ENCODE measurements at places on chromosomes 3 and 15.

DNA sequence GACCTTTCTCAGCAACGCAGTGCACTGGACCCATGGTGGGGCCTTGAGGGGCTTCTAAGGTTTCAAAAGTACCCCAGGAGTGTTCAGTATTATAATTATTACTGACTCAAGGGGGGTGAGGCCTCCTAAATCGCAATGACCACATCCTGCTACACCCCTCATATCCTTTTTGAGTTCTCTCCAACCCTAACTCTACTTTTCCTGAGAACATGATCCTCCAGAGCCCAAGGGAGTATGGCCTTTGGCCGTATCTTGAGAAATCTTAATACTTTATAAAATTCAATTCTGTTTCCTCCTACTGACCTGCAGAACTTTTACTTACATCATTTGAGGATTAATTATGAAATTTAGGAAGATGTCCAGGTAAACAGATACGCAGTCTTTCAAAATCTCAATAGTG, 30.4 kb upstream of the RARRES1 start:
- DNase-seq = no peak

GRCh38 chr15:95278532-95279245, 1047.3 kb downstream of the MCTP2 start:
- DNase-seq = no peak

GRCh38 chr3:161556533-161556932, 59.9 kb downstream of the OTOL1 start:
- no peak for DNase-seq

GRCh38 chr3:71850654-71851053, 65.7 kb upstream of the PROK2 start:
- DNase-seq = no peak

DNA sequence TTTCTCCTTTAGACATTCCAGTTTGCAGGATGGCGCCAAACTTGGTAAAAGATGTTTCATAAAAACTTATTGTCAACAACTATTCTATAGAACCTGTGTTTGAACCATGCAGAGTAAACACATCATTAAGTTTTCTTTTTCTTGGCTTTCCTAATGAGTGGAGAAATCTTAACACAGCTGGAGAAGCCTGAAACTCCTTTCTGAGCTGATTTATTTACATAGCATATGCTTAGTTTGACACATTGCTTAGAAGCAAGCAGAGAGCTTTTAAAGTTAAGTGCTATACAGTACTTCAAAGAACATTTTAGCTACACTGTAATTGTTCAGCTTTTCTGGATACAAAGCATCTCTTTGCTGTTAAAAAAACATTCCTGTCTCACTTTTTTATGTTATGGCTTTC, 61.0 kb upstream of the PAQR5 start:
- DNase-seq = no peak

DNA sequence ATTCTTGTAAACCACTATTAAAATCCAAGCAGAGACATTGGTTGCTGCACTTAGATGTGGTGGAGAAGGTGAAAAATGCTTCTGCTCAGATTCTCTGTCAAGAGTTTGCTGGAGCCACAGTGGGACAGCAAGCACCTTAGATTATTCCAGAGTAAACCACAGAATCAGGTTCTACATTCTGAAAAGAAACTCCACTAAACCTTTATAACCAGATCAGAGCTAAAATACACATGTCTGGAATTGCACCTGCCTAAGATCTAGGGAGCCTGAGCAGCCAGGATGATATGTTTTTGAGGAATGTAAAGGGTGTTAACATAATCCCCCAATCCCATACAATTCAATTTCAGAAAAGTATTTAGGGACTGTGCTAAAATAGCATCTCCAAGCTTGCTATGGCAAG, at the start of gene ZPLD1:
TSS of gene ZPLD1 (plus strand) at position 301 of the 400 bp plus-strand sequence. CDS start 3,473 bp downstream, outside the sequence.
- no peak for DNase-seq

- DNase-seq = no peak
These were observed at the start of gene COL7A1 for GRCh38 chr3:48595075-48595525. COL7A1 (minus strand) TSS chr3:48595329; CDS start chr3:48595159, 170 bp downstream.

DNA sequence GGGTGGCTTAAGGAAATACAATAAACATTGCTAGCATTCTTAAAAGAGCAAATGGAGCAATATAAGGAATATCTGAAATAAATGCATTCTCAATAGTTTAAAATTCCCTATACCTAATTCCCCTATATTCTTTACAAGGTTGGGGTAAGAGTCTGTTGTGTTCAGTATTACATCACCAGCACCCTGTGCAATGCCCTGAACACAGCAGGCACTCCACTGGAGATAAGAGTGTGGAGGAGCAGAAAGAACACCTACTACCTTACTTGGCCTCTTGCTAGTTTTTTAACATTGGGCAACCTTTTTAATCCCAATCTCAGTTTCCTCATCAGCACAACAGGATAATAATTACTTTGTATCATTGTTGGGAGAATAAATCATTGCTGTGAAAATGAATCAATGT, 140.2 kb upstream of the PLXND1 start:
- DNase-seq = no peak

DNA sequence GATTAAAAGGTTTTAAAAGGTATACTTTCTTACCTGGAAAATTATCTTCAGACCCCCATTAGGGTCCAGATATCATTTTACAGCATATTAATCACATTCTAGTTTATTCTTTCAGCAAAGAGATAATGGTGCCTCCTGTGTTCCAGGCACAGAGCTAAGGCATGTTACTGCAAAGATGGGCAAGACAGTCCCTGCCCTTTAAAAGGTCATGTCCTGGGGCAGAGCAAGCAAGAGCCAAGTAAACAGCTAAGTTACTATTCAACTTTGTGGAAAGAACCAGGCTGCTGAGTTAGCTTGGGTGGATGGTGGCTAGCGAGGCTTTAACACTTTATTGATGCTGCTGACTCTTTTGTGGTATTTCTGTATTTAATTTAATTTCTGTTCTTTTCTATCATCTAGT, 75.0 kb downstream of the LRRC28 start:
- no peak for DNase-seq

DNA sequence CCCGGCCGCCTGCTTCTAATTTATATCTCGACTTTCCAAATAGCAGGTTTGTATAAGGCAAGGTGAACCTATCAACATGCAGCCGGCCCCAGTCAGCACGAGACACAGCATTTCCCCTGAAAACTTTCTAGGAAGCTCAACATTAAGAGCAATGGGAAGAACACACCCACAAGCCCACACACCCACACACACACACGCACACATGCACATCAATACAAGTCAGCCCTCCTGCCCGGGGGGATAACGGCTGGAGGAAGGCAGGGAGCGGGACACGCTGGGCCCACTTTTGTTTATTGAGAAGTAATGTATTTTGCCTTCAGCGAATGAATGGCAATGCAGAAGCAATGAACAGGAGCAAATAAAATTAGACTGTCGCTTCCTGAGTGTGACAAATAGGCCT, 83.5 kb downstream of the PCSK6 start:
- peak; percentile 1 for DNase-seq

GRCh38 chr15:29472901-29473445, 203.4 kb upstream of the NSMCE3 start:
- DNase-seq = no peak

- DNase-seq = no peak
These were observed 383.7 kb downstream of the GAP43 start for GRCh38 chr3:116007000-116007399.

DNA sequence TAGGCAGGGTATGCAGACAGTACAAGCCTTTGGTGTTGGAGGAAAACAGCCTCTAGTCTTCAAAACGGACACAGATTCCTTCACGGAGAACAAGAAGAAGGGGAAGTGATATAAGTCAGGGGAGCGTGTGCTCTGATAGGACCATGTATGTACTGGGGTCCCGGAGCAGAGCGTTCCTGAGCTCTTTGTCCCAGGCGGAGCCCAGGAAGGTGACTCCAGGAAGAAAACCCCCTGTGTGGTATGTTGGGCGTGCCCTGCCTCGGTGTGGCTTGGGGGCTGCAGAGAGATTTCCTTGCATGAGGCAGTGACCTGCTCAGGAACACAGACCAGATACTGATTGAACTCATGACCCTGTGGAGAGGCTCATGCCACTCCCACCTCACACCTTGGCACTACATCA, 21.7 kb downstream of the MELTF start:
- DNase-seq = no peak

DNA sequence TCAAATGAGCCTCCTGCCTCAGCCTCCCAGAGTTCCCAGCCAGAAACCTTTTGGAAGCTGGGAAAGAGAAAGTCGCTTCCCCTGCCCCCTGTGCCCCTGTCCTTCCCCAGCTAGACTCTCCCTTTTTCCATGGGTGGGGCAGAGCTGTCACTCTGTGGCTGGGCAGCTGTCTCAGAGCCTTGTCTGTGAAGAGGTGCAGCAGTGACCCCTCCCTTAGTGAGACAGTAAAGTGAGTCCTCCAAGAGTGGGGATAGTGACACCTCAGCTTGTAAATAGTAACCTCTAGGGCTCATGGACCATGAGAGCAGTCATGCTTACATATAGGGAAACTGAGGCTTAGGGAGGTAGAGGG, 76.3 kb downstream of the SMAD6 start:
- no peak for DNase-seq

GRCh38 chr15:83767741-83768140, 113.8 kb downstream of the ADAMTSL3 start:
- no peak for DNase-seq

DNA sequence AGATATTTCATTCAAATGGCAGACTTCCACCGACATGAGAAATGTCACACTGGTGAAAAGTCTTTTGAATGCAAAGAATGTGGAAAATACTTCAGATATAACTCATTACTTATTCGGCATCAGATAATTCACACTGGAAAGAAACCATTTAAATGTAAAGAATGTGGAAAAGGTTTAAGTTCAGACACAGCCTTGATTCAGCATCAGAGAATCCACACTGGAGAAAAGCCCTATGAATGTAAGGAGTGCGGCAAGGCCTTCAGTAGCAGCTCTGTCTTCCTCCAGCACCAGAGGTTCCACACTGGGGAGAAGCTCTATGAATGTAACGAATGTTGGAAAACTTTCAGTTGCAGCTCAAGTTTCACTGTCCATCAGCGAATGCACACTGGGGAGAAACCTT, 8.6 kb upstream of the ZNF621 start:
- DNase-seq = no peak

- DNase-seq = no peak
These were observed 1.3 kb upstream of the SLITRK3 start for GRCh38 chr3:165197481-165197800.

DNA sequence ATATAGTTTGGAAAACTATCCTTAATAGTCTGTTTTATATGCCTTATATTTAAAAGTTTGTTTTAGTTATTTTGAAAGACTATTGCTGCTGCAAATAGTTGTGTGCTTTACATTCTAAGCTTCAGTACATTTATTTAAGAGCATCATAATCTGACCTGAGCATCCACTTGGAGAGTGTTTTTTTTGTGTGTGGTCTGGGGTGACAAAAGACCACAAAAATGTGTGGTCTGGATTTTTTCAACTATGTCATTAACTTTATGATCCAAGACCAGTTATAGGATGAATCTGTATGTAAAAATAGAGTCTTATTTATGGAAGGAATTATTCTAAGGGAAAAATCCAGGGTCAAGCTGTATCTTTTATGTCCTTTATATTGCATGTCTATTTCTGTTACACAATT, 77.4 kb downstream of the SLTM start:
- DNase-seq = no peak

DNA sequence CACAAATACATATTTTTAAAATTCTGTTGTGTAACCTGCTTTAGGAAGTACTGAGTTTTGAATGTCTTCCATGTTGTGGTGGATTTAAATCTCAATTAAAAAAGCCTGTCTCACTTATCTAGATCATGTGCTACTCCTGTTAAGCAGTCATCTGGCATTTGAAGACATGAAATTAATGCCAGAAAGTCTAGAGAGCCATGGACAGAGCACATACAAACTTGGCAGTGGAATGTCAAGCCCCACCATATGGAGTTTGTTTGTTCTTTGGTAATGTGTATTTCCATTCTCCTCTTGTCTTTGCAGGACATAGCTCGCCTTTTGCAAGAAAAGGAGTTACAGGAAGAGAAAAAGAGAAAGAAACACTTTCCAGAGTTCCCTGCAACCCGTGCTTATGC, 39.3 kb upstream of the UTS2B start:
- DNase-seq = no peak

DNA sequence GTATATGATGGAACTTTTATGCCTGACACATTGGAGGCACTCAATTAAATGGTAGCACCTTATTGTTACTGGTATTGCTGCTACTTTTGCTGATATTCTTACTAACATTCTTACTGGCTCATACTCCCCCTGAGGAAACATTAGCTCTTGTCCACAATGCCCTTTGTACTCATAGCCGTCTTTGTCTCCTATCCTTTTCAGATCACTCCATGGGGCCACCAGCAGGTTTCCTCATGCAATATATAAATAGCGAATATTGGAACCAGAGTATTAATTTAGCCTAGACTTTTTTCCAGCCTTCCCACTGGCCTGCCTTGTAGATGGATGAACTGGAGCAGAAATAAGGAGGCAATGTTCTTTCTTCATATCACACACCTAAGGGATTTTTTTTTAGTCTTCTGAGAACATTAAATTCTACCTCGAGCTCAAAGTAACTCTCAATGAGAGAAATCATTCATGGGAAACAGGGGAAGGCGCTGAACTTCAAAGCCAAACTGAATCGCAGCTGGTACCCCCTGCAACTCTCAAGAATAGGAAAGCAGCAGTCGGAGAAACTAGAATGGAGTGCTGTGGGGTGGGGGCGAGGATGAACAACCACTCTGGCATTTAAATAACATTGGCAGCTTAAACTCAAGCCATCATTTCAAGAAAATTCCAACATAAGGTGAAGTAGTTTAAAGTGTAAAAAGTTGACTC, 300.3 kb downstream of the TAFA4 start:
- no peak for DNase-seq

DNA sequence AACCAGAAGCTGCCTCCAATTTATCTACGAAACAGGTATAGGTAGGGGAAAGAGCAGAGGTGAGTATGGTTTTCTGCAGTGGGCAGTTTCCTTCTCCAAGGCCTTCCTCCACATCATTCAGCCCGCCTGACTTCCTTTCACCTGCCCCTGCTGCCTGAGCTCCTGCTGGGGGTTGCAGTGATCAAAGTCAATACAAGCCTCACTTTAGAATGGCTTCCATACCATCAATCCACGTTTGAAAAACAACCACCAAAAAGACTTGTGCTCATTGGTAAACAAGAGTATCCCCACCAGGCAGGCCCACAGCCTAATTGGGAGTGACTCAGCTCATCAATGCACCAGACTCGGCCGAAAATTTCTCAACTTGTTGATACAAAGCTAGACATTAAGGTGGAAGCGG, 159.9 kb downstream of the MAGI1 start:
- DNase-seq = no peak
